NCI-H187 (cell line): ENCODE measurements at places on chromosomes 6 and 20.

- DNase-seq, result no peak
Observed at GRCh38 chr6:17679726-17680125, 27.0 kb downstream of the NUP153 start.

DNA sequence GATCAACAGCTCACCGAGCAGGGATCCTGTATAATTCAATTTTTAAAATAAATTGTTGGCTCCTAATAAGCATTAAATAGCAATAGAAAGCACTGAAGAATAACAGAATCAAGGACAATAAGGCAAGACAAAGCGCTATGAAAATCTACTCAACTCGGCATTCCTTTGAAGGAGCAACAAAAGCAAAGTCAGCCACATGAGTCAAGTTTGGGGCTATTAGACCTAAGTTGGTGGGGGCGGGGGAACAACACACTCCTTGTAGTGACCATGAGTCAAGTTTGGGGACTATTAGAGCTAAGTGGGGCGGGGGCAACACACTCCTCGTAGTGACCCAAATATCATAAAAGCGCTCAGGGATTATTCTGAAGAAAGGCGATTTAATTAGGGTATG, 120.0 kb downstream of the FOXC1 start:
- no peak for DNase-seq

DNA sequence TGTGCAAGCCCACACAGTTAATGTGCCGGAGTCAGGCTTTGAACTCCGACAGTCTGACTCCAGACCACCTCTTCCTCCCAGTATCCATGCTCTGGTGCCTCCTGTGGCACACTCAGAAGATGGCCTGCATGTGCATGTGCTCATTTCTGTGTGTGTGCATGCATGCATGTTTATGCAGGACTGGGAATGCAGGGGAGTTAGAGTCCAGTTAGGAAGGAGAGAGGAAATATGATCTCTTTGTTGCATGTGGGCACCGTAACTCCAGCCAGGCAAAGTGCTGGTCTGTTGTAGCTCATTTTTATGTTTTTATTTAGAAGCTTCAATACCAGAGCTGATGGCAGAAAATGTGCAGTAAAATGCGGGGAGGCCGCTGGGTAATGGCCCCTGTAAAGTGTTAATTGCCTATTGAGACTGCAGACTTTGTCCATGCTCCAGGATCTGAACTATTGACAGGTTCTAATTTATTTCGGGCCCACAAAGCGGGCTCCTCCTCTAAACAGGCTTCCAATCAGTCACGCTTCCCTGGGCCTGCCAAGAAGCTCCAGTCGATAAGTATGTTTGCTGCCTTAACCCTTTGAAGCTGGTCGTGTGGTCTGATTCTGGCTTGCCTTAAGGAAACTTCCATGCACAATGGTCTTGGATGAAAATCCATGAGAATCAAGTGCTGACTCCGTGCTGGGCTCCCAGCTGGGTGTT, 248.3 kb downstream of the DHX35 start:
- no peak for DNase-seq

GRCh38 chr6:53829698-53830221, 35.0 kb downstream of the LRRC1 start:
- DNase-seq, result no peak

GRCh38 chr6:170292407-170293158, 1.7 kb upstream of the DLL1 start:
- DNase-seq, result no peak

- no peak for DNase-seq
Observed at GRCh38 chr20:39851459-39851858, 837.6 kb downstream of the MAFB start.

GRCh38 chr20:59105581-59105980, 58.0 kb upstream of the ZNF831 start:
- DNase-seq, result no peak
